ENCODE measurements at places on chromosomes 1 and 21. TPM values are rescaled to one million over a fixed set of nuclear protein-coding genes. Genes with fewer than 3 reads are reported as not detected.

GRCh38 chr1:52357397-52357796 lies 8.6 kb downstream of the CC2D1B start:
- no peak overlapping the region for H3K27ac ChIP-seq
- no peaks in the 10 kb centered on the region for H3K27me3 ChIP-seq
- peaks cover 50% of the 10 kb centered on the region for H3K36me3 ChIP-seq
- peaks cover 7% of the 10 kb centered on the region for H3K4me1 ChIP-seq

DNA sequence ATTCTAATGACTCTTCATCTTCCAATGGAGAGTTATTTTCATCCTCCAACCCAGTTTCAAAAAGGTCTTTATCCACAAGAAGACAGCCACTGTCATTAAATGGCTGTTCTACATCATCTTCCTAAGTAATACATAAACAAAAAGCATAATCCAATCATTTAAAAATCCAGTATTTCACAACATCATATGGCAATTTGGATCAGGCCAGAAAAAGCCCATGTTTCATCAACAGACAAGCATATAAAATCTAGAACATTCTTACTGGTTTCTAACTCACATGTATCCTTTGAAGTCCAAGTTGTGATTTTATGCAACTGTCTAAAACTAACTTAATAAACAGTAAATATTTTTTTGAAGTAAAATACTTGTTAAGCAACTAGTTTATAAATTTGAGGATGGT lies 6.6 kb downstream of the CLSPN start:
- no peak for DNase-seq
- H3K27me3 ChIP-seq, result no peaks in the 10 kb centered on the region
- H3K27ac ChIP-seq, result no peak overlapping the region
- H3K4me1 ChIP-seq, result peaks cover 13% of the 10 kb centered on the region
- peaks cover 60% of the 10 kb centered on the region for H3K36me3 ChIP-seq

GRCh38 chr1:246012341-246012740 lies 494.7 kb downstream of the SMYD3 start:
- no peaks in the 10 kb centered on the region for H3K27me3 ChIP-seq
- no peaks in the 10 kb centered on the region for H3K36me3 ChIP-seq
- no peaks in the 10 kb centered on the region for H3K4me1 ChIP-seq
- DNase-seq, result peak; percentile 2
- no peak overlapping the region for H3K27ac ChIP-seq
- H3K4me3 ChIP-seq, result no peak overlapping the region

DNA sequence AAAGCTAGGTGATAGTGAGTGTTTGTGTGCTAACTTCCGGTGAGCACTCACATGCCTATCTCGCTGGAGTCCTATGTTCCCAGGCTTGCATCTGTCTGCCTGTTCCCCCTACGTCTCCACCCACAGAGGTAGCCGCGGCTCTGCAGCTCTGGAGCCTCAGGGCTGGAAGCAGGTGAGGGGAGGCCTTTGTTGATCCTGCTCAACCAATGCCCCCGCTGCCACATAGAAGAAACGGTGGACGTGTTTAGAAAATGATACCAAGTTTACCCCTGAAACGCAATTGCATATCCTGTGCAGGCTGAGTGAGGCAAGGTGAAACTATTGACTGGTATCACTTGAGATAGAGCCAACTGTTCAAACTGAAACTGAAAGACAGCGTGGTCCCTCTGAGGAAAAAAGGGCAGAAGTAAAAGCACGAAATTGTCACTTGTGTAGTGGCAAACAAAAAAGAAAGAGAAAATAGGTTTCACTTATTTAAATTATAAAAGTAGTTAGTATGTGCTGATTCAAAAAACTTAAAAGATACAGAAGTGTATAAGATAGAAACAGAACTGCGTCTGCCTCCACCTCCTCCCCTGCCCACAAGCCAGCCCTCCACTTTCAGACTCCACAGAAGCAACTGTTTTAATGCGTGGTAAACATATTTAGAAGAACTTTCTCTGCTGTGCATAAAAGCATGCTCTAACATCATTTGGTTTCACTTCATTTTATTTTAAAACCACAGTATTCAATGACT lies 38.6 kb upstream of the ETS2 start:
- H3K27me3 ChIP-seq, result no peaks in the 10 kb centered on the region
- H3K4me1 ChIP-seq, result peaks cover 40% of the 10 kb centered on the region
- peak overlapping the region; percentile 64 for H3K4me3 ChIP-seq
- DNase-seq, result peak; percentile 81

DNA sequence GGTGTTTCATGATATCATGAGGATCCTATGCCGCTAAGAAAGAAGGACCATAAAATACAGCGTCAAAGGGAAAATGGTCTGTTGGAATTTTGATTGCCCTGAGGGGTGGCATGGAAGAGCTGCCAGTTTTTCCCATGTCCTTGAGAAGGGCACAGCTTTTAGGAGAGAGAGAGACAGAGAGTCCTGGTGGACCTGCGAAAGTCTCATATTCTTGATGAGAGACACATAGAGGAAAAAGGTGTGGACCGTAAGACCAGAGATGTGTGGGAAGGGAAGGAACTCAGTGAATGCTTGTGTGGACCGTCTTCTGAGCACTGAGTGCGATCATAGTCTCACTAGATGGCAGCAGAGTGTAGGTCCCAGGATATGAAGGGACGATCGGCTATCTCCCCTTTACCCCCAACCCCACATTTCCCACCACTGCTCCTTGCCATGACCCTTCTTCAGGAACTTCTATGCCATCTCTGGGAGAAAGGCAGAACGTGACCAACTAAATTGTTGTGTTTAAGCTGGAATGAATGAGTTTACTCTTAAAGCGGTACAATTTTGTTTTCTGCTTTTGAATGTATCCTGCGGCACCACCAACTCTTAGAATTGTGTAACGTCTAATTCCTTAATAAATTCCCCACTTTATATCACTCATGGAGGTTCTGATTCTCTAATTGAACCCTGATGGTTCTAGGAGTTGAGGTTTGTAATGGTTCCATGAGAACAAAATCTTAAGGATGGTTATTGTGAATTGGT lies 117.7 kb downstream of the CTH start:
- H3K4me1 ChIP-seq, result peaks cover 3% of the 10 kb centered on the region
- H3K27me3 ChIP-seq, result peaks cover 15% of the 10 kb centered on the region
- H3K27ac ChIP-seq, result no peak overlapping the region
- H3K4me3 ChIP-seq, result no peak overlapping the region

DNA sequence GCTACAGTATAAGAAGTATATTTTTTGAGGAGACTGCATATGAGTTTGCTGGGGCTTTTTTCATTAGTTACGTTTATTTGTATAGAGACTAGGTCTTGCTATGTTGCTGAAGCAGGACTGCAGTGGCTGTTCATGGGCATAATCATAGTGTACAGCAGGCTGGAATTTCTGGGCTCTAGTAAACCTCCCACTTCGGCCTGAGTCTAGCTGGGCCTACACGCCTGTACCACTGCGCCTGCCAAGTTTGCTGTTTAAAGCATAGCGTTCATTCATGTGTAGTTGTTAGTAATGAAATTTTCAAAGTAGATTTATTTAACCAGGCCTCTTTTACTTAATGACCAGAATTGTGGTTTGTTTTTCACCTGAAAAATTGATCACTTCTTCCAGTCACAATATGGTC lies 33.8 kb downstream of the HS2ST1 start:
- H3K4me1 ChIP-seq, result no peaks in the 10 kb centered on the region
- DNase-seq, result no peak
- no peak overlapping the region for H3K27ac ChIP-seq
- H3K27me3 ChIP-seq, result no peaks in the 10 kb centered on the region

DNA sequence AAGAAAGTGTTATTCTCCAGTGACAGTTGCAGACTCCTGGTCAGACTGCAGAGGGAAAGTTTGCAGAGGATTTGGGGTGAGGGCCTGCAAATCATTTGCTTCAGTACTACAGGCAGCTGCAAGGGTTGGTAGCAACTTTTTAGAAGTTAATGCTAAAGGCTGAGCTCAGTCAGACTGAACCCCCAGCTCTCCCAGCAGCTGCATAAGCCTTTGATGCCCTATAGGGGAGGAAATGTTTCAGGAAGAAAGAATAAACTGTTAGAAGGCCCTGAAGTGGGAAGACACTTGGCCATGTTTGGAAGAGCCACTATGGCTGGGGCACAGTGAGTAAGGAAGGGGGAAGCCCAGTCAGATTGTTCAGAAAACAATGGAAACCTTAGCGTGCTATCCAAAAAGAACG lies 383.6 kb downstream of the TTLL7 start:
- no peak for DNase-seq
- H3K4me3 ChIP-seq, result no peak overlapping the region
- H3K27me3 ChIP-seq, result no peaks in the 10 kb centered on the region
- H3K27ac ChIP-seq, result no peak overlapping the region
- H3K4me1 ChIP-seq, result no peaks in the 10 kb centered on the region
- H3K36me3 ChIP-seq, result no peaks in the 10 kb centered on the region

GRCh38 chr1:89723863-89724262 lies 90.9 kb downstream of the LRRC8C start:
- H3K27me3 ChIP-seq, result no peaks in the 10 kb centered on the region
- no peak for DNase-seq
- peak overlapping the region; percentile 33 for H3K4me3 ChIP-seq
- peak overlapping the region; percentile 98 for H3K27ac ChIP-seq
- H3K4me1 ChIP-seq, result peaks cover 92% of the 10 kb centered on the region

DNA sequence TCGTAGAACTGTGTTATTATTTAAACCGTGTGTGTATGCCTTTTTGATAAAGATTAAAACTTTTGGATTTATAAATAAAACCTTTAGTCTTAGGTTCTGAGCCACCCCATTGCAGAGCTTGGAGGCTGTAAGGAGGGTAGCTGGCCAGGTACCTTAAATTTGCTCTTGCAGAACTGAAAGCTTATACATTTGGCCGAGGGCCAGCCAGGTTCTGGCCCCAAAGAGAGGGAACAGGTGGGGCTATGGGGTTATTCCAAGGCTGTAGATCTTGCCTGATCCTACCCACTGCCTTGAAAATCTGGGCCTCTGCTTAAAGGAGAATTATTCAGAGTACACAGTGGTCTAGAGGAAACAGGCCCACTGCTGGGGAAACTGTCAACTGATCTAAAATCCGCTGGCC lies 59.6 kb downstream of the CAMK2N1 start:
- no peak overlapping the region for H3K27ac ChIP-seq
- no peak for DNase-seq
- H3K4me3 ChIP-seq, result no peak overlapping the region
- H3K27me3 ChIP-seq, result peaks cover 28% of the 10 kb centered on the region

DNA sequence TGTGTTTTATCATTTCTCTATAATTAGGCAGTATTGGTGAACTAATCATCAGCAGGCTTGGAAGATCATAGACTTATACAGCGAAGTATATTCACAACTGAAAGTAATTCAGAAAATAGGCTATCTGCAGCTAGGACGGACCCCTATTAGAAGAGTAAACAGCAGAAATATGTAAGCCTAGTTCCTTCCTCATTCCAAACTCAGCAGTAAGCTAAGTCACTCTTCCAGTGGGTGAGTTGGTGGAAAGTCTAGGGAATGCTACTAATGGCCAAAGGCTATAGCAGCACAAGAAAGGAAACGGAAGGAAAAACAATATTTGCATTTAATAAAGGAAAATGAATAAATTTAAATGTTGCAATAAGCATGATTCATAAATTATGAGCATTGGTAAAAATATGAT lies 918.1 kb upstream of the TMPRSS15 start:
- H3K27ac ChIP-seq, result no peak overlapping the region
- DNase-seq, result no peak
- H3K4me1 ChIP-seq, result no peaks in the 10 kb centered on the region
- H3K36me3 ChIP-seq, result no peaks in the 10 kb centered on the region
- no peaks in the 10 kb centered on the region for H3K27me3 ChIP-seq

ERICH3 gene
- not detected for total RNA-seq
